ENCODE measurements at places on chromosomes 2 and 18.

DNA sequence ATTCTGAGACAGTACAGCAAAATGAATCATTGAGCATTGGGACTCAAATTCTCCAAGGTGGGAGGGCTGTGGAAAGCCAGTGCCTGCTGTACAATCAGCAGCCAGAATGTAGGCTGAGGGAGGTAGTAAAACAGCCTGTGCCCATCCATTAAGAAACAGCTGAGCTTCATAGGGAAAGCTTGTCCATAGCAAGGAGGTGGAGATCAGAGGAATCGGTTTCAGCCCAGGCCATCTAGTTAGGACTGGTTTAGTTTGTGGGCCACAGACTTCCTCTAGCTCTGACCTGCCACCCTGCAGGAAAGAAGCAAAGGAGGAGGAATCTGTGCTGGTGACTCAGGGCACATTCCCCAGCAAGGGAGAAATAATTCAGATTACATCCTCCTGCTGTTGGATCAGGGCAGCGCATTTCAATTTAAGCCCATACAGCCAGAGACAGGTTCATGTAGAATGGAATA is 333.4 kb downstream of the SETBP1 start:
- DNase-seq = peak; percentile 63

DNA sequence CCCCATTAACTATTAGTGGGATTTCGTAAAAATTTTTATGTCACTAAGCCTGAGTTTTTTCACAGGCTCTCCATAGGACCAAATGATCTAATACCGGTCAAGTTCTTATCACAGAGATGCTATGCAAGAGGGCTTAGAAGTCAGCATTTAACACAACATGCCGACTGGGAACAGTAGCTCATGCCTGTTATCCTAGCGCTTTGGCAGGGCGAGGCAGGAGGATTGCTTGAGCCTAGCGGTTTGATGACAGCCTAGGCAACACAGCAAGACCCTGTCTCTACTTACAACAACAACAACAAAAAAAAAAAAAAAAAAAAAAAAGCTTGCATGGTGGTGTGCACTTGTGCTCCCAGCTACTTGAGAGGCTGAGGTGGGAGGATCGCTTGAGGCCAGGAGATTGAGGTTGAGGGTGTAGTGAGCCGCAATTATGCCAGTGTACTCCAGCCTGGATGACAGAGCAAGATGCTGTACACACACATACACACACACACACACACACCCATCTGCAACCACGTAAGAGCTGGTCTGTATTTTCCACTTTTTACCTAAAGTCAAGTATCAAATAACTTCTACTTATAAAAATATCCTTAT is 67.6 kb upstream of the FAM124B start:
- no peak for DNase-seq

- DNase-seq = peak; percentile 8
Observed at GRCh38 chr18:55657572-55658331, 69.8 kb upstream of the TCF4 start.

DNA sequence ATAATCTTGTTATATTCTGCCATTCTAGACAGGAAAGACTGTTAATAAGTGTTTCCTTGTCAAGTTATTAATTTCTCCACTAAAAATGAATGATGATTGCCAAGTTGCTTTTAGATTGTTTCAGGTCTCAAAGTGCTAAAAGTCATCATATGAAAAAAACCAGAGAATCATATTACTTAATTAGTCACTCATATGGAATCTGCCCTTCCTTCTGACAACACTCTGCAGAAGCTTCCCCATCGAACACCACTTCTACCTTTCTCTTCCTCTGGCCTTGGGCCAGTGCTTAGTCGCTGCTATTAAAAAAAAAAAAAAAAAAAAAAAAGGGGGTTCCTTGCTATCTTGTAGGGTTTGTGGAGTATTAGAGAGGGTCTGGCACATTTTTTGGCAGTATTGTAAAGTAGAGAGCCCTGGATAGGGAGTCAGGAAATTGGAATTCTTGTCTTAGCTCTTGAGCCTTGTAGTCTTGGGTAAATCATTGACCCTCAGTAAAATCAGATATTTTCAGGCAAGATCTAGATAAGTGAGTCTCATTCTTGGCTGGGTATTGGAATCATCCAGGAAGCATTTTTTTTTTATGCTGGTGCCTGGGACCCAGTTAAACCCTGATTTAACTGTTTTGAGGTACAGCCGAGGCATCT is 141.7 kb upstream of the CCDC68 start:
- no peak for DNase-seq

Data from NCI-H526 (cell line).